ENCODE measurements at places on chromosomes 5 and 9.
A peak's percentile ranks its signal among the peaks of the same experiment; 100 is the strongest.

- no peak for DNase-seq
- H3K27me3 ChIP-seq, result peaks cover 11% of the 10 kb centered on the region
- no peak overlapping the region for H3K4me3 ChIP-seq
- no peaks in the 10 kb centered on the region for H3K36me3 ChIP-seq
Measured at GRCh38 chr9:16153741-16154140, 600.9 kb downstream of the CCDC171 start.

DNA sequence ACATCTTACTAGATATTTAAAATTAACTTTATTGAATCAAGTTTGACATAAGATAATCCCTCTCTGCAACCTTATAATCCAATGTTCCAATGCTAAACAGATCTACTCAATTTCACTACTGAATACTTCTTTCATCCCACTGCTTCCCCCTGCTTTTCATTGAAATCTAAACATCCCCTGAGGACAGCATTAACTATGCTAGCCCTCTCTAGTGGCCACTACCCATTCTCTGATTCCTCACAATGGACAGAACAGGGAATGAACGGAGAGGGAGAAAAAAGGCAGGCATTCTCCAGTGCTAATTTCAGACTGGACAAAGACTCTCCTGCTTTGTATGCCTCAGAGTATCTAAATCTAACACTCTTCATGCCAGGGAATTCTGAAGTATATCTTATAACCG, 54.3 kb upstream of the RGS7BP start:
- no peak overlapping the region for H3K4me3 ChIP-seq
- no peak overlapping the region for H3K27ac ChIP-seq
- H3K27me3 ChIP-seq, result no peaks in the 10 kb centered on the region
- H3K4me1 ChIP-seq, result no peaks in the 10 kb centered on the region
- no peak for DNase-seq
- H3K36me3 ChIP-seq, result no peaks in the 10 kb centered on the region

GRCh38 chr5:180286-180918, 10.9 kb upstream of the LRRC14B start:
- no peaks in the 10 kb centered on the region for H3K4me1 ChIP-seq
- peaks cover 35% of the 10 kb centered on the region for H3K27me3 ChIP-seq
- H3K27ac ChIP-seq, result no peak overlapping the region
- DNase-seq, result no peak
- no peaks in the 10 kb centered on the region for H3K36me3 ChIP-seq
- H3K4me3 ChIP-seq, result no peak overlapping the region

GRCh38 chr9:90878562-90878961, 76.9 kb downstream of the SYK start:
- no peak for DNase-seq
- no peak overlapping the region for H3K27ac ChIP-seq
- peaks cover 2% of the 10 kb centered on the region for H3K36me3 ChIP-seq
- no peaks in the 10 kb centered on the region for H3K4me1 ChIP-seq
- peaks cover 28% of the 10 kb centered on the region for H3K27me3 ChIP-seq

GRCh38 chr9:135851748-135852147, 55.6 kb downstream of the CAMSAP1 start:
- H3K4me1 ChIP-seq, result peaks cover 1% of the 10 kb centered on the region
- H3K4me3 ChIP-seq, result no peak overlapping the region
- H3K27ac ChIP-seq, result peak overlapping the region; percentile 16

DNA sequence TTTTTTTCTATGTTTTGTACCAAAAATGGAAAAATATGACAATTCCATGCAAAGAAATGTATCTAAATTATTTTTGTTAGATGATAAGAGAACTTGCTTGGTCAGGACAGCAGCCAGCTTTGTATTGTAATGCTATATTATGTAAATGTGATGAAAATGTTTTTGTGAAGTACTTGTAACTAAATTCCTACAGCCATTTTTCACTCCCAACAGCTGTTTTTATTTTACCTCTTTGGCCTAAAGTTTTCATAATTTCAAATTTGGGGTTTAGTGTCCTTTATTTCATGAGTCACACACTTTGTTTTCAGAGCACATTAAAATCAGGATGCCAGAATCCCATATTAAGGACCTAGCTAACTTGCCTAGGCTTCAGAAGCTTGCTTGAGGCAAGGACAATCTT, 64.1 kb downstream of the WDR41 start:
- H3K27ac ChIP-seq, result no peak overlapping the region
- no peaks in the 10 kb centered on the region for H3K4me1 ChIP-seq
- H3K4me3 ChIP-seq, result no peak overlapping the region
- H3K36me3 ChIP-seq, result no peaks in the 10 kb centered on the region

Measured in effector memory CD8-positive, alpha-beta T cell (primary cell).